ENCODE measurements at places on chromosomes 12 and 14.

DNA sequence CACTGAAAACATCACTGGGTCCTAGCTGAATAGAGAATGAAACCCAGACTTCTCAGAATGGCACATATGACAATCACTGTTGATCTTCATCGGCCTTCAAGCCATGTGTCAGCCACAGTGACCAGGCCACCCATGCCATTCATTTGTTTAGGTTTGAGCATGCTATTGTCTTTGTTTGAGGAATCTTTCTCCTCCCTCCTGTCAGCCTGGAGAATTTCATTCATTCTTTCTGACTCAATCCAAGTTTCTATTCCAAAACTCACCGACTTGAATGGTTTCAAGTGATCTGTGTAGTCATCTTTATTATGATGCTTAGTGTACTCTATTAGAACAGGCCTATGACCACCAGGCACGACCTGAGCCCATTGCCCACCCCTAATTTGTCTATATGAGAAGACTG is 106.3 kb downstream of the ETNK1 start:
- no peak for DNase-seq

DNA sequence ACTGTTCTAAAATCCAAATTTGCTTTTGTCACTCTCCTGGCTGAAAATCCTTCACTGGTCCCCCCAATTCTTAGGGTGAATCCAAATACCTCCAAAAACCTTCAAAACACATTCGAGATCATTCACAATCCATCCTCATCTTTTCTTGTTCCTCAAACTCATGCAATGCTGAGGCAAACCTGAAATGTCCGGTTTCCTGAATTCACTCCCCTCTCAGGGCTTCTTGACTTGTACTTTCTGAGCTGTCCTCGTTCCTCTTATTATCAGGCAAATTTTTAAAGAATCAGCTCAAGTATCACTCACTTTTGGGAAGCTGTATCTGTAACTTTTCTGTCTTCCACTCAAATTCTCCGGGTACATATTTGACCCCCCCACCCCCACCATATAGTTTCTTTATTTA is 84.9 kb upstream of the DUSP6 start:
- DNase-seq, result no peak

DNA sequence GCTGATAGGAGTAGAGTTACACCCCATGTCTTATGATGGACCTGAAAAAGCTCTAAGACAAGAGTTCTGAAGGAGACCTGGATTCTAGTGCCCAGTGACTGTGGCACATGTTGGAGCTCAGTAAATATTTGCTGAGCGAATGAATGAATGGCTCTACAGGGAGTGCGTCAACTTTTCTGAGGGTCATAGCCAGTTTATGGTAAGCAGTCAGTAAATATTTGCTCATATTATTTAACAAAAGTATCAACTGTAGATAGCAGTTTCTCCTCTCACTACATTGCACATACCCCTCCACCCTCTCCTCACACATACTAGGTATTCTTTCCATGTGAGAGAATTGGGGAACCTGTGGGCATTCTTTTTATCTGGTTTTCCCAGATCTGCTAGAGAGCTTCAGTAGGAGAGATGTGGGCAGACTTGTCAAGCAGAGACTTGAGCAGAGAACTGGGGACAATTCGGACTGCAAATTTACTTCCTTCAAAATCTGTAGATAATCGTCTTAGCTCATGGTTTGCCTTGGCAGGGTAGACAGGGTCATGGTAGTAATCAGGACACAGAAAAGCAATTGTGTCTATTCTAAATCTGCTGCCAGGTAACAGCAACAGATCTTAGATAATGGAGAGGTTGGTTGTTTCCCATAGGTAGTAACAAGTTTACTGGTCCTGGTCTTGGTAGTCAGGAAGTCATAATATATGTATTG is 5.7 kb downstream of the SLC4A8 start:
- DNase-seq, result no peak

GRCh38 chr14:49971156-49972130 is 78.6 kb downstream of the ARF6 start:
- DNase-seq, result peak; percentile 31

- DNase-seq, result no peak
Measured at GRCh38 chr14:75041613-75042012, 9.7 kb downstream of the MLH3 start.

GRCh38 chr14:99579903-99580571 is 24.0 kb downstream of the CCDC85C start:
- DNase-seq, result no peak

- DNase-seq, result no peak
Measured at GRCh38 chr12:18992336-18992735, 137.2 kb upstream of the PLEKHA5 start.

GRCh38 chr12:109899783-109900751 is at the start of gene TCHP:
TCHP (plus strand) TSS chr12:109900274; CDS start chr12:109903027, 2,753 bp downstream.
- peak; percentile 51 for DNase-seq

Data from stimulated activated CD8-positive, alpha-beta memory T cell treated with anti-CD3 and anti-CD28 coated beads, Interleukin-2, amount 100 ng/mL, for 48 hours (primary cell).